Smooth muscle cell of the coronary artery (primary cell): ENCODE measurements at places on chromosomes 4 and X. TPM values are rescaled to one million over a fixed set of nuclear protein-coding genes. Genes with fewer than 3 reads are reported as not detected.

SPANXA1 gene
- total RNA-seq: not detected in 2 replicates

CLDN34 gene
- not detected in 2 replicates for total RNA-seq

TKTL2 gene
- not detected in 2 replicates for total RNA-seq

ARHGEF6 gene
- total RNA-seq: 4.3 and 9.4 TPM in 2 replicates

SOX3 gene
- total RNA-seq: not detected in 2 replicates

YY2 gene
- 1.1 and 1.3 TPM in 2 replicates for total RNA-seq

CLCN4 gene
- total RNA-seq: 4.8 and 6.0 TPM in 2 replicates

CDKL5 gene
- 0.98 and 1.3 TPM in 2 replicates for total RNA-seq

APLN gene
- total RNA-seq: 0.83 and 24.2 TPM in 2 replicates

RAI2 gene
- total RNA-seq: 0.23 TPM in 1 of 2 replicates, not detected in the other

SSX4B gene
- not detected in 2 replicates for total RNA-seq

TLR6 gene
- 0.60 and 0.94 TPM in 2 replicates for total RNA-seq

CTAG2 gene
- not detected in 2 replicates for total RNA-seq

UCP1 gene
- total RNA-seq: not detected in 2 replicates

TLL1 gene
- 0.08 and 0.12 TPM in 2 replicates for total RNA-seq

DRD5 gene
- total RNA-seq: not detected in 2 replicates

MAGED1 gene
- 40.2 and 187 TPM in 2 replicates for total RNA-seq

ZFYVE28 gene
- total RNA-seq: 5.9 and 12.2 TPM in 2 replicates

SPANXN3 gene
- total RNA-seq: not detected in 2 replicates

RAB33A gene
- total RNA-seq: 1.8 and 11.1 TPM in 2 replicates

KCND1 gene
- total RNA-seq: 0.45 and 0.59 TPM in 2 replicates

FAM156A gene
- 14.4 and 25.2 TPM in 2 replicates for total RNA-seq

FTSJ1 gene
- 27.4 and 56.0 TPM in 2 replicates for total RNA-seq

CORIN gene
- total RNA-seq: 0.08 and 0.12 TPM in 2 replicates

CSAG1 gene
- total RNA-seq: not detected in 2 replicates

STOX2 gene
- total RNA-seq: 0.82 and 1.1 TPM in 2 replicates

ZBED1 gene
- 27.7 and 36.5 TPM in 2 replicates for total RNA-seq

ALB gene
- total RNA-seq: not detected in 2 replicates

MAGEC1 gene
- not detected in 2 replicates for total RNA-seq

NHSL2 gene
- 0.45 and 3.6 TPM in 2 replicates for total RNA-seq

HTN1 gene
- total RNA-seq: not detected in 2 replicates

ARHGAP36 gene
- total RNA-seq: not detected in 2 replicates

CT45A1 gene
- total RNA-seq: not detected in 2 replicates
